ENCODE measurements at places on chromosomes 5 and 9.

- DNase-seq: no peak
These were observed 94.1 kb upstream of the CD180 start for GRCh38 chr5:67290655-67291054.

DNA sequence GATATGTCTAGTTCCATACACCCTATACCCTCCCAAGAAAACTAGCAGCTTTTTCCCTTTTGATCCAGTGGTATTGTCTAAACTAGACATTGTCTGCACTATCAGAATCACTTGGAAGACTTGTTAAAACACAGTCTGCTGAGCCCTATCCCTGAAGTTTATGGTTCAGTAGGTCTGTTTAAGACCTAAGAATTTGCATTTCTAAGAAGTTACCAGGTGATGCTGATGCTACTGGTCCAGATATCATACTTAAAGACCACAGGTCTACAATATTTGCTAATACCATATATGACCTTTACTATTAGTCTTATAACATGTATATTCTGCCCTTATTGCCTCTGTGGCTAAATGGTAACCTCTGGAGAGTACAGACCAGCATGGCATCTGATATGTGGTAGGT lies 23.3 kb downstream of the SKIC3 start:
- DNase-seq: no peak

DNA sequence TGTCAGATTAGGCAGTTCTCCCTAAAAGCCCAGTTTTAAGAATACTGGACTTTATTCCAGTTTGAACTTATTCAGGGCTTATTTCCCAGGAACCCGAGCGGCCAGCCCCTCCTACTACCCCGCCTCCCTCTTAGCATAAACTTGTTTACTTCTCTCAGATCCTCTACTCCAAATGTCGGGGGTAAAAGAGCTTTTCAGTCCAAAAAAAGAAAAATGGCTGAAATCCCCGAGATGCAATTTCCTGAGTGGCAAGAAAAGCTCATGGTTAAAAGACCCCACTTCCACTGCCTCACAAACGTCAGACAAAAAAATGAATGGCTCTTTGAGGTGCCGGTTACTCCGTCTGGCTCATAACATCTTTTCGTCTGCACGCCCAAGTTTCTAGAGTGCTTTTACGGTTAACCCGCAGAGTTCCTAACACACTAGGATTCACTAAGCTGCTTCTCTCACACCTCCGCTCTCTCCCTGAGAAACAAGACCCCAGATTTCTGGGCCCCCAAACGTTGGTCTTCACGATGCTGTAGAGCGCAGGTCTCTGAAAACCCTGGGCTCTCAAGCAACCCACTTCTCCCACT lies 402 bp downstream of the BRD8 start:
- no peak for DNase-seq

GRCh38 chr5:95081500-95081960 lies 203.4 kb downstream of the MCTP1 start:
- DNase-seq: no peak
